ENCODE measurements at places on chromosomes 16 and 17. TPM values are rescaled to one million over a fixed set of nuclear protein-coding genes. Genes with fewer than 3 reads are reported as not detected.

The ZG16B gene
- not detected for total RNA-seq

The YBX2 gene
- 0.40 TPM for total RNA-seq

The UNC13D gene
- total RNA-seq: 3.3 TPM

The CIBAR2 gene
- not detected for total RNA-seq

The KRT13 gene
- total RNA-seq: not detected

The TPSG1 gene
- not detected for total RNA-seq

The PRDM7 gene
- total RNA-seq: not detected

GRCh38 chr17:79792341-79792871 lies 4.5 kb downstream of the CBX8 start:
- DNase-seq: no peak

GRCh38 chr16:84464116-84464515 lies 40.3 kb downstream of the MEAK7 start:
- peak; percentile 38 for DNase-seq

- no peak for DNase-seq
Observed at GRCh38 chr16:78955206-78955605, 645.3 kb downstream of the MAF start.

DNA sequence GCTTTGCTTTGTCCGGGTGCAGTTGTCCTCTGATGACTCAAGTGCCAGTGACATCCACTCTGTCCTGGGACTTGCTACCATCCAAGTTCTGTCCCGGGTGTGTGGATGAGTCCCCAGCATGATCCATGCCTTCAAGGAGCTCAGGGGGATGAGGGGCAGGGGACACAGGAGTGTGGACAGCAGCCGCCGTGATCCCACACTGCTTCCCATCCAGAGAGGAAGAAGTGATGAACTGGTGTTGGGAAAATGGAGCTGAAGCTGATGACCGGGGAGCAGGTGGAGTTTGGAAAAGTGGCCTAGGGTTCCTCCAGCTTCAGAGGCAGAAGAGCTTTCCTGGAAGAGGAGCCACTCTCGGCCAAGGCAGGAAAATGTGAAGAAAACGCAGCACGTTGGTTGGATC lies 249.6 kb upstream of the TNRC6C start:
- DNase-seq: peak; percentile 65

DNA sequence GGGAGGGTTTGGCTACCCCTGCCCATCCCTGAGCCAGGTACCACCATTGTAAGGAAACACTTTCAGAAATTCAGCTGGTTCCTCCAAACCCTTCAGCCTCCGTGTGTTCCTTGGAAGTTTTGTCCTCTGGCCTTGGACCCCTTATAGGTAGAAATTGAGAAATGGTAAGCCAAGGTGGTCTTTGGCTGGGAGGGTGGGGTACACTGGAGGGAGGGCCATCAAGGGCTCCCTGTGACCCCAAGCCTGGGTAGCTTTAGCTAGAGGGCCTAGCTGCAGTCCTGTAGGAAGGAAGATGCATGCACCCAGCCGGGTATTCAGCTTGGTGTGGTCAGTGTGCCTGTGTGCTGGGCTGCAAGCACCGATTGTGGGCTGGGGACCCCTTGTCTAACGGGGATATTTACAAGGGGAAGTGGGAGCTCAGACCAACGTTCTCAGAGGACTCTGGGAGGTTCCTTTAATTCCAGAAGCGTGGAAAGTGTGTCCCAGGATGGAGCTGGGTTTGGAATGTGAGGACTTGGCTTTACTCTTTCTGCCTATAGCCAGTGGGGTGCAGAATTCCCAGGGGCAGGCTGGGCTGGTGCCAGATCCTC lies 6.8 kb downstream of the NAT9 start:
- DNase-seq: no peak

- DNase-seq: peak; percentile 73
Observed at GRCh38 chr17:64994781-64995538, 61.6 kb downstream of the GNA13 start.

GRCh38 chr16:73047536-73048291 lies at the start of gene ZFHX3:
Gene ZFHX3 (minus strand): TSS chr16:73048128. CDS start chr16:72960145, 87,983 bp downstream.
- no peak for DNase-seq
